ENCODE measurements at places on chromosomes 12 and 14.
A peak's percentile ranks its signal among the peaks of the same experiment; 100 is the strongest.

- ATAC-seq = no peak
Measured at GRCh38 chr12:109255377-109255776, 53.7 kb downstream of the FOXN4 start.

DNA sequence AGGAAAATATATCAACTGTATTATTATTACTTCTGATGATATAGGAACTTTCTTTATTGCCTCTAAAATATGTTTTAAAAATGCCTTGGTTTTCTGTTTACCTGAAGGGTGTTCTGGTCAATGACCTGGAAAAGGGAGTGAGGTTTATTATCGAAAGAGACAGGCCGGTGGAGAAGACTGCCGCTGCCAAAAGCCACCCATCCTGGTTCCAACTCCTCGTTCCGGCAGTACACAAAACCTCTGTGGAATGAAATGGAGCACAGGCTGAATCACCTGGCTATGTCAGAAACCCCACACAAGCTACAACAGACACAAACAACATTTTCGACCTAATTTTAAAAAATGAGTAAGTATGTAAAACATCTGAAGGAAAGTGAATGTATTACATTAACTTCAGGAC, 73.6 kb downstream of the HECTD4 start:
- ATAC-seq = no peak

- ATAC-seq = no peak
Measured at GRCh38 chr12:11676052-11676451, 26.6 kb downstream of the ETV6 start.

- ATAC-seq = no peak
Measured at GRCh38 chr12:10067942-10068341, 30.8 kb downstream of the CLEC1A start.

DNA sequence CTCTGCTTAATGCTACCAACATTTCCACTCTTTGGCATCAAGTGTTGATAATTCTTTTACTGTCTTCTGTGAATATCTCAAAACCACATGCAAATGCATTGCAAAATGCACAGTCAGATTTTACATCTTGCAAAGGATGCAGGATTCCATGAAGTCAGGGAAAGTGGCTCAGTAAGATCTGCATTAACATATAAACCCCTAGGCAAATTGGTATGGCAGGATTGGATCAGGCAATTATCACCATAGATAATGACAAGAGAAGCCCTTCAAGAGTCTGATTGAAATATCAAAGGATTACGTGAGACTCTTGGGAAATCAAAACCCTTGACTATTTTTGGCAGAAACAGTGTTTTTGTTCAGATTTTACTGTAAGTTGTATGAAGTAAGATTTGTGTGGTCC, 71.0 kb downstream of the TMTC2 start:
- no peak for ATAC-seq

DNA sequence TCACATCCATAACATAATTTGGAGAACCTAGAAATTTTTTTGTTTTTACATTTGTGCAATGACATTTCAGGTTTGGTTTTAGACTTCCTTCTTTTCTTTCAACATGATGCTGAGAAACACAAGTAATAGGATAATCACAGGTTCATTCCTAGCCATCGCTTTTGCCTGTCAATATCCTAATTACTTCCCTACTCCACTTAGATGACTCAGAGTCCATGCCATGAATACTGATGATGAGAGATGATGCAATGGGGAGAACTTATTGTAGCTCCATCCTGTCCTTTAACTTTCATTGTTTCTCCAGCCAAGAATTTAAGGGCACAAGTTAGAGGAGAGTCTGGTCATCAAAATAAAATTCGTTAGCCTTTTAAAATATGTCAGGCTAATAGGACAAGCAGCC, 101.3 kb downstream of the PTPRO start:
- ATAC-seq = no peak

- no peak for ATAC-seq
Measured at GRCh38 chr12:65891987-65892481, 67.8 kb downstream of the HMGA2 start.

DNA sequence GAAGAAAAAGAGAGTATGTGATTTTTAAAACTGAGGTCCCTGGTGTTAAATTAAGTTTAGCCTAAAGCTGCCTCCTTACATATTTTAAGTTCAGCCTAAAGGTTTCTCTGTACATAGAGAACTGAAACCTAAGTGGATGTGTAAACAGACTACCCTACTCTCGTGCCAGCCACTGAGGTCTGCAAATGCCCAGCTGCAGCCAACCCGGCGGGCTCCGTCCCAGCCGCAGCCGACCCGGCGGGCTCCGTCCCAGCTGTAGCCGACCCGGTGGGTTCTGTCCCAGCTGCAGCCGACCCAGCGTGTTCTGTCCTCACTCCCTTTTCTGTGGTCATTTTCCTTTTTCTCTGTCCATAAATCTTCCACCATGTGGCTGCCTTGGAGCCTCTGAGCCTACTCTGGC, 97.2 kb upstream of the SFSWAP start:
- no peak for ATAC-seq

GRCh38 chr12:6288235-6288634, 22.2 kb upstream of the PLEKHG6 start:
- ATAC-seq = no peak

- ATAC-seq = no peak
Measured at GRCh38 chr12:19205120-19205519, 75.6 kb downstream of the PLEKHA5 start.

GRCh38 chr14:100246809-100247428, 8.0 kb downstream of the YY1 start:
- no peak for ATAC-seq

GRCh38 chr12:6430124-6430989, 14.4 kb upstream of the CD27 start:
- ATAC-seq = no peak

GRCh38 chr12:19390051-19390598, 49.2 kb upstream of the AEBP2 start:
- no peak for ATAC-seq

DNA sequence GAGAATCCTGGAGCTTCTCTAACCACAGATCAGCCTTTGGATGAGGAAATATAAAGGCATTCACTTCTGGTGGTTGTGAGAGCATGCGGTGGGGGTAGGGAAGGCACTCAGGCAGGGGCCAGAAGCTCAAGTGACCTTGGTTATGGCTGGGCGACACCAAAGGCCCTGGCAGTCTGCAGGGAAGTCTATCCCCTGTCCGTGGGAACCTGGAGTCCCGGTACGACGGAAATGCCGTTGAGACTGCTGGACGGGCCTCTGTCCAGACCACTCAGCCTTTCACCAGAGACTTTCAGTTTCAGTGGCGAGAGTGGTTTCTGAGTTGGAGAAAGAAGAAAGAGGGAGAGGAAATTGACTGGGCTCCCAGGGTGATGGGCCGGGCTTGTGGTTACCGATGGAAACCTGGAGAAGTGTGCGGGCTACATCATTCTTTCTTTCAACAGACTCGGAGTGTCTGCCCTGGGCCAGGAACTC, 20.9 kb downstream of the ISCA2 start:
- ATAC-seq = no peak

- ATAC-seq = no peak
Measured at GRCh38 chr14:97361958-97362357, 564.8 kb downstream of the VRK1 start.

DNA sequence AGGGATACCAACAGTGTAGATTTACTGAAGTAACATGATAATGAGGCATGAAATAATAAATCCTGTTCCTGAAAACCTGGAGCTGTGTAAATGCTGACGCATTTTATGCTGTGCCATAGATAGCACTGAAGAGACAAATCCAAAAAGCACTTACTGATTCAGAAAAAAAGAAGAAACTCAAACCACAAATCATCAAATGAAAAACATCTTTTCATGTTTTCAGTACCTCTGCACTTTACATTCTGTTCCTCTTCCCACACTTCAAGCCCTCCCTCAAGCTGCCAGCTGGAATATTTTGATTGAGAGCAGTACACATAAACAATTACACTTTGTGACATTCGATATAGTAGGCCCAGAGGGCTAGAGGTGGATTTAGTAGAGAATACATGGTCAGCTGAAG, 362.3 kb downstream of the NAV3 start:
- no peak for ATAC-seq

DNA sequence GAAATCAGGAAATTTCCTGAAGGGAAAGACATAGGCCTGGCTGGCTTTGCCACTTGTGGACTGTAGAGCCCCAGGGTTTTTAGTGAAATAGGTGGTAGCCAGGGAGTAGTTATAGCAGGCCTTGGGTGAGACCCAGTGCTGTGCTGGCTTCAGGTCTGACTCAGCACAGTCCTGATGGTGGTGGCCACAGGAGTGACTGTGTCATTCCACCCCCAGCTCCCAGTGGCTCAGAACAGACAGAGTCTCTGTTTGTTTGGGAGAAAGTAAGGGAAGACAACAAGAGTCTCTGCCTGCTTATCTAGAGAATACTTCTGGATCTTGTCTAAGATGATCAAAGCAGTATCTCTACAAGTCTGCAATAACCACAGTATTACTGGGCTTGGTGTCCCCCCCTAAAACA, 27.5 kb upstream of the OR6J1 start:
- no peak for ATAC-seq

DNA sequence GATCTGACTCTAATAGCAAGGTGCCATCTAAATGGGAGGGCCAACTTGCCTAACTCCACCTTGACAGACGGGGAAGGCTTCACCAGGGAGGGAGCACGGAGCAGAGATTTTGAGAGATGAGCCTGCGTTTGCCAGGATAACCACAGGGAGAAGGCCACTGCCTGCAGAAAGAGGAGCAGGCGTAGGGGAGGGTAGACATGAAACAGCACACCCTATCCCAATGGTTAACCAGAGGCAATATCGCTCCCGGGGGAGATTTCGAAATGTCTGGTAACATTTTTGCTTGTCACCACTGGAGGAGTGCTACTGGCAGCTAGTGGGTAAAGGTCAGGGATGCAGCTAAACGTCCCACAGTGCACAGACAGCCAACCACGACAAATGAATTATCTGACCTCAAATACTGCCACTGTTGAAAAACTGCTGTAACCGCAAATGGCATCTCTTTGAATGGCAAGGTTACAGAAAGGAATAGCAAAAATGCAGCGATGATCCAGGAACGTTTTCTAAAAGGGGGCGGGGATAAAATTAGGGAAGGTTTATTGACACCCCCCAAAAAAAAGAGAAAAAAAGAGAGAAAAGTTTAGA, 126.0 kb upstream of the ATF7IP start:
- peak; percentile 70 for ATAC-seq

DNA sequence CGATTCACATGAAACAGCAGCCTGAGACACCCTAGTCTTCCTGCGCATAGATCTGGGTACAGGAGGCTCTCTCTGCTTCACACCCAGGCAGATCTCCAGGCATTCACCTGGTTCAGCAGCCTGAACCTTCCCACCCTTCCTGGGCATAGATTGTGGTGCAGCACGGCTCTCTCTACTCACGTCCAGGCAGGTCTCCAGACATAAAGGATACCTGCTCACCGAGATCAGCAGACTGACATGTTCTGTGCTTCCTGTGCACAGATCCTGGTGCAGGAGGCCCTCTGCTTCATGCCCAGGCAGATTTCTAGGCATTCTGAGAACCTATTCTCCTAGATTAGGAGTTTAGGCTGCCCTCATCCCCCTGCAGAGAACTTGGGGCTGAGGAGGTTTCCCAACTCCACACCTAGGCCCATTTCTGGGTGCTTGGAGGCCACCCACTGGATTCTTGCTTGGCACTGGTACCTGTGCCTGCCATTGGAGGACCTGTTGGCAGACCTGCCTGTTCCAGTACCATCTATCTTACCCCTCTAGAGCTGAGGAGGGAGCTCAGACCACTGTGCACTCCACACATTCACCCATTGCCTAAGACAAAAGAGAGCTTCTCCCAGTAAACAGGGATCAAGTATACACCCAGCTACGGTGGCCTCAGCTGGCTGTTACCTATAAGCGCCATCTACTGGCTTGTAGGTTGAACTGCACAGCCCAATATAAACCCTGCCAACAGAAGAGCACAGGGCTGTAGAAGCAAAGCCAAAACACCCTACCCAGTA, 28.0 kb upstream of the GARIN6 start:
- no peak for ATAC-seq

GRCh38 chr12:48957141-48958048, at the start of gene ARF3:
ARF3 (minus strand) TSS chr12:48957487; CDS start chr12:48941095, 16,392 bp downstream.
- peak; percentile 98 for ATAC-seq

- ATAC-seq = no peak
Measured at GRCh38 chr12:123912415-123913380, 59.9 kb downstream of the CCDC92 start.

DNA sequence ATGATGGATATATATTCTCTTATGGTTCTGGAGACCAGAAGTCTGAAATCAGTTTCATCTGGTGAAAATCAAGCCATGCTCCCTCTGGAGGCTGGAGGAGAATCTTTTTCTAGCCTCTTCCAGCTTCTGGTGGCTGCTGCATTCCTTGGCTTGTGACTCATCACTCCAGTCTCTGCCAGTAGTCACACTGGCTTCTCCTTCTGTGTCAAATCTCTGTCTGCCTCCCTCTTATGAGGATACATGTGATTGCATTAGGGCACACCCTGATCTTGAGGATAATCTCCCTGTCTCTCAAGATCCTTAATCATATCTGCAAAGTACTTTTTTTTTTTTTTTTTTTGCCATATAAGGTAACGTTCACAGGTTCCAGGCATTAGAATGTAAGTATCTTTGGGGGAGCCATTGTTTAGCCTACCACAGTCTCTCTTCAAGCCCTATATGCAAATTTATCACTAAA, 17.7 kb downstream of the DNAL1 start:
- no peak for ATAC-seq

DNA sequence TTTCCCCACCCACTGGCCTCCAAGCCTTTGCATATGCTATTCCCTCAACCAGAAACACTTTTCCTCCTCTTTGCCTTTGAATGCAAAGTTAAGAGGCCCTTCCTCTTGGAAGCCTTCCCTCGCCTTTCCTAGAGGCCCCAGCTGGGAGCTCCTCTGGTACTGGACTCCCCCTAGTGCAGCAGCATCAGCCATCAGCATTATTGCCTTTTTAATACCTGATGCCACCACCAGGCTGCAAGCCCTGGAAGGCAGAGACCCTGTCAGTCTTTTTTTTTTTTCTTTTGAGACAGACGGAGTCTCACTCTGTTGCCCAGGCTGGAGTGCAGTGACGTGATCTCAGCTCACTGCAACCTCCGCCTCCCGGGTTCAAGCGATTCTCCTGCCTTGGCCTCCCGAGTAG, 19.1 kb upstream of the PLA2G1B start:
- no peak for ATAC-seq

- no peak for ATAC-seq
Measured at GRCh38 chr12:1830981-1831963, 10.9 kb downstream of the LRTM2 start.

DNA sequence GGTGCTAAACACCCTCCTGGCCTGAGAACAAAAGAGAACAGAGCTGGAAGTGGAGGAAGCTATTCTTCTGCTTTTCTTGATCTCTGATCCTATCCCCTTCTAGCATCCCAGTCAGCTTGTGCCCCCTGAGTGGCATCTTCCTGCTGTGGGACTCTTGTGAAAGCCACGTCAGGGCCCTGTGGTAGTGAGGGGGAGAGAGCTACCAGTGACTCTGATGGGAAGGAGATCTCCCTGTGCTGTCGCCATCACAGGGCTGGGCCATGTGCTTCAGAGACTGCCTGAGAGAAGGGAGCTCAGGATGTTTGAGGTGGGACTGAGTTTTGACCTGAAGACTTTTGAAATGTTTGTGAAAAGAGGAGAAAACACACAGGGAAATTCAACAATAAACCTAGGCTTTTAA, 107.6 kb upstream of the FUT8 start:
- no peak for ATAC-seq

GRCh38 chr12:42508913-42509460, 80.6 kb downstream of the PRICKLE1 start:
- ATAC-seq = no peak

GRCh38 chr14:26846388-26846787, 248.6 kb upstream of the NOVA1 start:
- no peak for ATAC-seq

- no peak for ATAC-seq
Measured at GRCh38 chr12:27355979-27356378, 23.3 kb downstream of the BMAL2 start.

All from activated CD4-positive, CD25-positive, alpha-beta regulatory T cell treated with anti-CD3 and anti-CD28 coated beads, Interleukin-2, amount 50 U/mL, for 24 hours (primary cell).